ENCODE measurements at places on chromosomes 2 and 18.

- no peak for DNase-seq
Measured at GRCh38 chr2:169160926-169161481, 91.6 kb downstream of the DHRS9 start.

GRCh38 chr2:174774886-174775285 is 10.6 kb upstream of the CHRNA1 start:
- no peak for DNase-seq

DNA sequence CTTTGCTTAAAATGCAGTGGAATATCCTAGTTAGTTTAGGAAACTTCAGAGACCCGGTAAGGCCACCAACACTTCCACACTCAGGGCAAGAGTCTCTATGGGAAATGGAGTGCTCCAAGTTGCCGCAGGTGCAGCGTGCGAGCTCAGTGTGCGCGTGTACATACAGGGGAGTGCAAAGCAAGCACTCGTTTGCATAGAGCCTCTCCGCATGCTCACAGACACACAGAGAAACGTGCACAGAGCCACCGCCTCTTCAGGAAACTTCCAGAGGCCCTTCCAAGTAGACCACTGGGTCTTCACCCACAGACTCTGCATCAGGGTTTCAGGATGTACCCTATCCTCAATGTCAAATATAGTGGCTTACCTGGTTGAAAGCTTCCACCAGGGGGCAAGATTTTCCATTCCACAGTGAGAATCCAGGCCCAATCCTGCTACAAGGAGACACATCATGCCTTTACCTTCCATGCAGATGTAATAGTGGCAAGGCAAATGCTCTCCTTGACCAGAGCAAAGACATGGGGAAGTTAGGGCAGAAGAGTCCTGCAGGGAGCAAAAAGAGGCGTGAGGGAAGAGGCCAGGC is 513.0 kb upstream of the MYT1L start:
- no peak for DNase-seq

DNA sequence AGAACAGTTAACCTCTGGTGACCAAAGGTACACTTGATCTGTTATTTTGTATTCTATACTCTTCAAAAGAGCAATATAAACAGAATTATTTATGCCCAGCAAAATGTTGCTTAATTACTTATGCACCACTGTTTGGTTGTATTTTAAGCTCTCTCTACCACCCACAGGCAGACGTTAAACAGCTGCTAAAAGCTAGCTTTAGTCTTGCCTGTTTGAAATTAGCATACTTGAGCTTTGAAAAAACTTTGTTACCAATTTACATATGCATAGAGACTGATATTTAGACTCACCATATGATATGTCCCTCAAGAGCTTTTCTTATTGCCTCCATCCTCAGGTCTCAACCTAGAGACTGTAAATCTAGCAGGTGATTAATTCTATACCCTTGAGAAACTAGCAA is 426.9 kb downstream of the NR4A2 start:
- no peak for DNase-seq

GRCh38 chr2:176115883-176116813 is at the start of gene HOXD10:
Gene HOXD10 (plus strand): TSS chr2:176116778. CDS start chr2:176116834, 56 bp downstream.
- DNase-seq = peak; percentile 94

DNA sequence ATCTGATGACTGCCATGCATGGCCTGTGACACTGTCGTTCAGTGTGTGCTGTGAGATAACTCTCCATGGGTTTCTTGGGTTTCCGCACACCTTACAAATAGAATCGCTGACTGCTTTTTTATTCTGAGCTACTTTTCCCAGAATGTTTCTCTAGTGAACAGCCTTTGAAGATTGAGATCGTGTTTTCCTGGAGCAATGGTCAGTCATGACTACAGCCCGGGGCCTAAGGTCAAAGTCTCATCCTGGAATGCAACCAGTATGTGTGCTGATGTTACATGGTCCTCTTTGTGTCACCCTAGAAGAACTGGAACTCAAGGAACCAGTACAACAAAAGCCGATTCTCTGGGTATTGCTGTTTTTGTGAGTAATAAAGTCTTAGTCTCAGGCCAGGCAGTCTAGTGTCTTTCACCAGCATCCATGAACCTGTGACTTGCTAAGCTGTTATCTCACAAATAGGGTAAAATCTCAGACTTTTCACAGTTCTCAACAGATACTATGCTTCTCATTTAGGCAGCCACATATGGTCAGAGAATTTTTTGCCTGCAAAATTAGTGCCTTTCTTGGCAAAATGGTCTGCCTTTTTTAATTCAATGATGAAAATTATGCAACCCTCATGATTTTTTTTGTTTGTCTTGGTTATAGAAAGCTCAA is 124.9 kb upstream of the PIEZO2 start:
- DNase-seq = no peak

DNA sequence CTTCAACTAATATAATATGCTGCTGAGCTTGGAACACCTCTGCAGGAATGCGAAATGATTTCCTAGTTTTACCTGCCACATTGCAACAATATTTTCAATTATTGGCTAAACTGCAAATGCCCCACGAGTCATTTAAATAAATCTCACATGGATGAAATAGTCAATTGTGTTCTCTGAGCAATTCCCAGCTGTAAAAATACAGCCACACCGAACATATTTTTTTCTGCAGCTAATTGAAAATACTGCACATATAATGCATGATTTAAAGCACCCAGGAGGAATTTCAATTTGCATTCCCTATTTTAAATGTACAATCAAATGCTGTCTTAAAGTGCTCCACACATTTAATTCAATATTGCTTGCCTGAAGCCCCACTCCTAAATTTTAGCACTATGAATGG is 18.6 kb downstream of the SERPINE2 start:
- no peak for DNase-seq

DNA sequence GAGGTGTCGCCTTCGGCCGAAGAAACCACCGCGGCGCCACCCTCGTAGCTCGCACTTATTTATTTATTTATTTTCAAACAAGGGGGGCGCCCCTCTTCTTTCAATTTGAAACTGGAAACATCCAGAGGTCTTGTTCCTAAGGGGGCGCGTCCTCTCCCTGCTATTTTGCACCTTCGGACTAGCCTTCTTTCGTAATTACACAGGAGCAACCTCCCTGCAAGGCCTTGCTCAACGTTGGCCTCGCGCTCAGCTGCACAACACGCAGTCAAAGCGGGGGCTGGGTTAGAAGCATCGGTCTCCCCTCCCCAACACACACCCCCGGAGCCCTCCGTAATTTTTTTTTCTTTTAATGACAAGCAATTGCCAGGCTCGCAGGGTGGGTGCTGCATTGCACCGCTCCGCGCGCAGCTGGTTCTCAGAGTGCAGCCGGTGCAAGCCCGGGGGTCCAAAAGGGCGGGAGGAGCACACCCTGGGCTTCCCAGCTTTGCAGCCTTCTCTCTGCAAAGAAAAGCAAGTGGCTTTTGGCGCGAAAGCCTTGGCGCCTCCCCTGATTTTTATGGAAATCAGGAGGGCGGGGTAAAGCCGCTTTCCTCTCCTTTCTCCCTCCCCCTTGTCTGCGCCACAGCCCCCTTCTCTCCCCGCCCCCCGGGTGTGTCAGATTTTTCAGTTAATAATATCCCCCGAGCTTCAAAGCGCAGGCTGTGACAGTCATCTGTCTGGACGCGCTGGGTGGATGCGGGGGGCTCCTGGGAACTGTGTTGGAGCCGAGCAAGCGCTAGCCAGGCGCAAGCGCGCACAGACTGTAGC is at the start of gene MYCN:
MYCN (plus strand) TSS at position 697 of the 807 bp plus-strand sequence. CDS start 1,515 bp downstream, outside the sequence.
- peak; percentile 95 for DNase-seq

DNA sequence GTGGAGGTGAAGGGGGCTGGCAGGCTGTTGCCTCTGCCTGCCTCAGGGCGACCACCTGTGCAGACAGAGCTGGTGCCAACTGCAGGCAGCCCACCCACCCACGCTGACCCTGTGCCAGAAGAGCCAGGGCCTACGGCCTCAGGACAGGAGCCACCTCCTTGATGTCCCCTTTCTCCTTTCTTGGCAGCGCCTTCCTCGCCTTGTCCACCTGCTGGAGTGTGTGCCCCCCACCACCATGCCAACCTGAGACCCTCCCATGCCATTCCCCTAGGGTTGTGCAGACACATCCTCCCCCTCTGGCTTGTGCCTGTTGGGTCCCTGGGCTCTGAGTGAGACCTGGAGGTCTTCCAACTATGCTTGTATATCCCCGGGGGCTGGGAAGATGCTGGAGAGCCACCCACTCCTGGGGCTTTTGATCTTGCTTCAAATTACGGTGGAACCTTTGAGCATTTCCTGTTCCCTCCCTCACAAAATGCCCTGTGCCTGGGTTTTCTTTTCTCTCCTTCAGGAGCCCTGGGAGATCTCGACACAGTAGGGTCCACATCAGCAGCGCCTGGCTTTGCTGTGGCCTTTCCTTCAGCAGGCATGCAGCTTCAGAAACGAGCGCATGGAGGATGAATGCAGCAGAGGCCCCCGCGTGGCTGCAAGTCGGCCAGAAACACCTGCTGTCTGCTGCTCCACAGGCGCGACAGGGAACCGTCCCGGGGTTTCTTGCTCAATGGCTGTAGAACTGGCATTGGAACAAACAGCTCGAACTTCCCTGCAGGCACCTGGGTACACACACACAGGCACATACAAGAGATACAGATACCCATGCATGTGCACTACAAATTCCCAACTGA is 65.9 kb upstream of the SH3RF3 start:
- DNase-seq = no peak

GRCh38 chr2:76700894-76701293 is 821.3 kb downstream of the LRRTM4 start:
- DNase-seq = no peak

- DNase-seq = no peak
Measured at GRCh38 chr2:169365029-169365480, 2.7 kb upstream of the LRP2 start.

DNA sequence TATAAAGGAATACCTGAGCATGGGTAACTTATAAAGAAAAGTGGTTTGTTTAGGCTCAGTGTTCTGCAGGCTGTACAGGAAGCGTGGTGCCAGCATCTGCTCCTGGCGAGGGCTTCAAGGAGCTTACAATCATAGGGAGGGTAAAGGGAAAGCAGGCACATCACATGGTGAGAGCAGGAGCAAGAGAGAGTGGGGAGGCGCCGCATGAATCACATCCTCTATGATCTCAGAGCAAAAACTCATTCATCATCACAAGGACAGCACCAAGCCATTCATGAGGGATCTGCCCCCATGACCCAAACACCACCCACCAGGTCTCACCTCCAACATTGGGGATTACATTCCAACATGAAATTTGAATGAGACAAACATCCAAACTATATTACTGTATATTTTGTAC is 32.5 kb downstream of the R3HDM1 start:
- no peak for DNase-seq

DNA sequence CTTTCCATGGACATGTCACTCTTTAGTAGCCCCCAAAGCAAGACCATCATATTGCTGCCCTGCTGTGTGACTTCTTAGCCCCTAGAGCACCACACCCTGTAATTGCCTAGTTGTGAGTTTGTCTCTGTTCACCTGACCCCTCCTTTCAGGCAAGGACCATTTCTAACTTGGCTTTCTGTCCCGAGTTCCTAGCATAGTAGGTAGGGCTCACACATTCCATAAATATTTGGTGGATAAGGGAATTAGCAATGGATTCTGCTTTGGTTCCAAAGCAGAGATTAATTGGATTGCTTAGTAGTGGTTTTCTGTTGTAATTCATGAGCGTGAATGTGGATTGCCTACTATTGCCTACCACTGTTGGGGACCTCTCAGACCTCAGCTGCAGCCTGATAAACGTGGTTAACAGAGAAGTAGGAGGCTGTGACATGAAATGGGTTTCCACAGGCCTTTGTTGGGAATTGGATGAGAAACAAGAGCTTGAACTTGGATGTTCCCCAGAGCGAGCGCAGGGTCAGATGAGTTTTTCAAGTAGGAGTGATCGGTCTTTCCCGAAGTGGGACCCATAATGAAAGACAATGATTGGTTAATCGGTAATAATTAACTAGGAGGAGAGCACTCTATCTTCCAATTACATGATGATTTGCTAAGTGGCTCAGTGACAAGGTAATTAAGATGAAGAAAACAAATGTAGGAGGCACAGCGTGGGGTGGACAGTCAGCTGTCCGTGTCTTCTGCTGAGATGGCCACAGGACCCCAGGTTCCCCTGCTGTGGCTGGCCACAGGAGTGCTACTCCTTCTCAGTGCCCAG is 13.4 kb upstream of the UGT1A1 start:
- DNase-seq = no peak

- DNase-seq = no peak
Measured at GRCh38 chr2:36469710-36470109, 114.1 kb downstream of the CRIM1 start.

- no peak for DNase-seq
Measured at GRCh38 chr2:73907840-73908452, 15.1 kb downstream of the ACTG2 start.

DNA sequence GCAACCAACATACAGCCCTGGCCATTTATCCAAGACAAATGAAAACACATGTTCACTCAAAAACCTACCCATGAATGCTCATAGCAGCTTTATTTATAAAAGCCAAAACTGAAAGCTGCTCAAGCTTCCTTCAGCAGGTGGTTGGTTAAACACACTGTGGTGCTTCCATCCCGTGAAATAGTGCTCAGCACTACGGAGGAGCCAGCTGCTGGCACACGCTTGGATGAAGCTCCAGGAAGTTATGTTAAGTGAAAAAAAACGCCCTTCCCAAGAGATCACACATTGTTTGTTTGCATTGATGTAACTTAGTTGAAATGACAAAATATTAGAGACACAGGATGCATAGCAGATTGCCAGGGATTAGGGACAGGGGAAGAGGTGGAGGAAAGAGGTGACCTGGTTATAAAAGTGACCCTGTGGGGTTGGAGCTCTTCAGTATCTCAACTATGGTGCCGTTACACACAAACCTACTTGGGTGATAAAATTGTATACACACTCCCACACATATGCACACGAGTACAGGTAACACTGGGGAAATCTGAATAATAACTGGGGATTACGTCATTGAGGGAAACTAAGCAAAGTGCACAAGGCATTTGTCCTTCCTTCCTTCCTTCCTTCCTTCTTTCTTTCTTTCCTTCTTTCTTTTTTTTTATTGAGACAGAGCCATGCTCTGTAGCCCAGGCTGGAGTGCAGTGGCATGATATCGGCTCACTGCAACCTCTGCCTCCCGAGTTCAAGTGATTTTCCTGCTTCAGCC is 6.2 kb upstream of the ALPG start:
- DNase-seq = no peak

DNA sequence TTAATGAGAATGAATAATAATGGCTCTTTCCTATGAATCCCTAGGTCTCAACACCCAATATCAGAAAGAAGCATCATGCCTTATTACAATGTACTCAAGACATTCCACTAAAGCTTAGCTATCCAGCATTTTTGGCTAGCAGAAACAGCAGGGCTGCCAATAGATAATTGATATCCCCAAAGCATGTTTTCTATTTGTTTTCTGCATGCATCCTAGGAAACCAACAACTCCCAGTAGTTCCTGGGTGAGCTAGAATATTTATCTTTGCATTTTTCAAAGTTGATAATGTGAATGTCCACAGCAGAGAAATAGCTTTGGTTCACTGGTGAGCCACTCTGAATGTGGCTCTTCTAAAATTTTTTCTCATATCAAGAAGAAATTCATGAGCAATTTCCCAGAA is 5.8 kb upstream of the ANTXR1 start:
- DNase-seq = no peak

- no peak for DNase-seq
Measured at GRCh38 chr2:30191819-30192271, 39.5 kb upstream of the LBH start.

- DNase-seq = no peak
Measured at GRCh38 chr18:8816816-8817215, 111.5 kb downstream of the MTCL1 start.

Data from renal pelvis (tissue), 12 donors.